Epithelial cell of alveolus of lung (primary cell): ENCODE measurements at places on chromosomes 5 and 9. TPM values are rescaled to one million over a fixed set of nuclear protein-coding genes. Genes with fewer than 3 reads are reported as not detected.

The AK8 gene
- 0.13 and 0.88 TPM in 2 replicates for total RNA-seq

The LTC4S gene
- total RNA-seq, result 1.6 and 7.0 TPM in 2 replicates

The FAM221B gene
- not detected in 2 replicates for total RNA-seq

The CDO1 gene
- 7.1 and 13.0 TPM in 2 replicates for total RNA-seq

The FAM169A gene
- under 0.01 and 0.78 TPM in 2 replicates for total RNA-seq

The IL4 gene
- not detected in 2 replicates for total RNA-seq

The CSNK1A1 gene
- total RNA-seq, result 218 and 219 TPM in 2 replicates

The TRPM3 gene
- total RNA-seq, result 0.13 and 0.32 TPM in 2 replicates

The SPATA31D4 gene
- not detected in 2 replicates for total RNA-seq

The PDE8B gene
- 0.13 and 1.2 TPM in 2 replicates for total RNA-seq

The PCDHB7 gene
- under 0.01 and 1.9 TPM in 2 replicates for total RNA-seq

The WDR38 gene
- total RNA-seq, result not detected in 2 replicates

The ECSCR gene
- total RNA-seq, result 0.80 and 1.3 TPM in 2 replicates

The ADGRD2 gene
- not detected in 2 replicates for total RNA-seq

The STKLD1 gene
- 0.13 and 1.4 TPM in 2 replicates for total RNA-seq
